Stimulated activated CD8-positive, alpha-beta memory T cell treated with anti-CD3 and anti-CD28 coated beads, Interleukin-4, amount 100 ng/mL, for 4 hours (primary cell): ENCODE measurements at places on chromosomes 11 and 22.

DNA sequence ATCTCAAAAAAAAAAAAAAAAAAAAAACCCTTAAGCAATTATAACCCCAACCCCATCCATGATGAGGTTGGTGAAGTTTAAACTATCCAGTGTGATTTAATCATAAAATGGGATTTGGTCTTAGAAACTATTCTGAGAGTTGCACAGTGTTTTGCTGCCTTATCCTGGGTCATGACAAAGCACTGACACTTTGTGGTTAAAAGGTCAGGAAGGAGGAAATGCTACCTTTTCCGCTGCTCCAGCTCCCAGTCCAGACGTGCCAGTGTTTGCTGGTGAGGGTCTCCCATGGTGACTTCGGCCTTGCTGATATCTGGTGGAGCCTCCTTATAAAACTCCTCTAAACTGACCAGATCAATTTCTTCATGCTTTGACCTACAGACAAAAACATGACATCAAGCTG is 14.5 kb downstream of the THOC5 start:
- DNase-seq, result no peak

DNA sequence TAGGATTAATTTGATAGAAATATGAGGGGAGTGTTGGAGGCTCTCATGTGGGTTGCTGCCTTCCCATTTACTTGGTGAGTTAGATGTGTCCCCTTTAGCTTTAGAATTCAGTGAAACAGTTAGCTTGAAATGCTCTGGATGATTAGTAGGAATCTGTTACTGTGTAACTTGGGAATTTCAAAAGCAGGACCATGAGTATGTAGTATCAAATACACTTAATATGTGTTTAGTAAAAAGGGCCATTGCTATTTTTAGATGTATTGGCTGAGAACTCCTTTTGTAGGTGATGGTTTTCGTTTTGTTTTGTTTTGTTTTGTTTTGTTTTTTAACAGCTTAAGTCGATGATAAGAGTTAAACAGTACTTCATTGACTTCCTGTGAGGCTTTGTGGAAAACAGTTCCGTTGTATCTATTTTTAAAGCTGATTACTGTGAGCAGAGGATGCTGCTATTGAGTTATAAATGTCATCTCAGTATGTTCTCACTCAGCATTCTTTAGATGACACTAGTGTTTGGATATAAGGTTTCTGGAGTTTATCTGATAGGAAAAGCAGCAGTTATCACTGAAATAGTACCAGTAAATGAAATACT is 53.5 kb downstream of the MCAM start:
- DNase-seq, result no peak

DNA sequence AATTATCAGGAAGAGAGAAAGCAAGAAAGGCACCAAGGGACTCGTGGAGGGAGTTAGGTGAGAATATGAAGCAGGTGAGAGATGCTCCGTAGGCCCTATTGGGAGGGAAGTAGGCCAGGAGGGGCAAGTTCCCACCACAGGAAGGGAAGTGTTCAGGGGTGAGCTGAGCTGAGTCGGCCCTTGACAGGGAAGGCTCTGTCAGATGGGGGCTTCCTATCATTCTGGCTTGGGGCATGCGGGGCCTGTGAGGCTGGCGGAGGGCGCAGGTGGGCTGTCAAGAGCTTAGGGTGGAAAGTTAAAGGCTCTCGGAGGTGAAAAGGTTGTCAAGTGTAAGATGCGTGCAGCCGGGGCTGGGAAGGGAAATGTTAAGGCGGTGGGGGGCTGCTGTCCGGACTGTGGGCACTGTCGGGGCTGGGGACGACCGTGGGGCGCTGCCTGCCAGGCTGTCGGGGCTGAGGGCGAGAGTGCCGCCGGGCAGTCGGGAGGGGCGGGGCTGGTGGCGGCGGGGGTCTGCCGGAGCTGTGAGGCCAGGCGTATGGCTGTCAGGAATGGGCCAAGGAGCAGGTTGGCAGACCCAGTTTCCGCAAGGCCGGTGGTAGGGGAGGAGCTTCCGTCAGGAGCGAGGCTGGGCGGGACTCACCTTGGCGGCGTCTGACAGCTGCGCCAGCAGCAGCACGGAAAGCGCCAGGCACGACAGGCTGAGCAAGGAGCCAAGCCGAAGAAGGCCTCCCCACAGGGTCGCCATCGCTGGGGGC is 496 bp downstream of the TMEM9B start:
- peak; percentile 61 for DNase-seq

DNA sequence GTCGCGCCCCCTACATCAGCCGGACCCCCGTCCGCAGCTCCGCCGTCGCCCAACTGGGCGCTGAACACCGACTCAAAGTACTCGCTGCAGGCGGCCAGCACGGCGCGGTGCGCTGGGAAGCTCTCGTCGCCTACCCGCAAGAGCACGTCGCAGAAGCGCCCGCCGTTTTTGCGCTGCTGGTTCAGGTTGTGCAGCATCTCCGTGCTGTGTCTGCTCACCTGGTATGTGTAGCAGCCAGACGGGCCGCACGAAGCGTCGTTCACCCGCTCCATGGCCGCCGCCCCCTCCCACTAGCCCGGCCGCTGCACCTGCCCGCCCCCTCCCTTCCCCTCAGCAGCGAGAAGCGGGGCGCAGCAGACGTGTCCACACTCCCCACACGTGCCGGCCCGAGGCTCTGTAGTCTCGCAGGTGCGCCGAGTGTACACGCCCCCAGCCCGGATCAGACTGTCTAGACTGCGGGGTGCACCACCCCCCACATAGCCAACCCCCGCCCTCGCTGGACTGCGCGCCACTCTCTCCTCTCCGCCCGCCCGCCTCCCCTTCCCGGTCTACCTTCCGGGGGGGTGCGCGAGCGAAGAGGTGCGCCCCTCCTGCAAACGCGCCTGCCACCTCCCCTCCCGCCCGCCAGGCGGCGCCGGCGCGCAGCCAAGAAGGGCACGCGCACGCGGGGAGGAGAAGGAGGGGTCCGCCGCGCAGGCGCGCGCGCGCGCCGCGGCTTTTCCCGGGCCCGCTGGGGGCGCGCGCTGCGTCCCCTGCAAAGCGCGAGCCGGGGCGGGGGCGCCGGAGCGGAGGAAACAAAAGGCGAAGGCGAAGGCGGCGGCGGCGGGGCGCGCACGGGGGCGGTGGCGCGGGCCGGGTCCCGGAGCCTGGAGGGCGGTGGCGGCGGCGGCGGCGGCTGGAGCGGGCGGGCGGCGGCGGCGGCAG is 553 bp downstream of the PATZ1 start:
- DNase-seq, result peak; percentile 70

GRCh38 chr11:129946256-129946655 is 50.9 kb upstream of the NFRKB start:
- no peak for DNase-seq

GRCh38 chr11:64767344-64768299 is 7.8 kb upstream of the PYGM start:
- peak; percentile 76 for DNase-seq

GRCh38 chr22:43110444-43110926 is at the start of gene BIK:
Gene BIK, plus strand, starts transcription at chr22:43110750. Its CDS starts 13,273 bp downstream, at chr22:43124023.
- no peak for DNase-seq

- no peak for DNase-seq
These were observed 12.1 kb downstream of the TTLL8 start for GRCh38 chr22:50046019-50046415.

DNA sequence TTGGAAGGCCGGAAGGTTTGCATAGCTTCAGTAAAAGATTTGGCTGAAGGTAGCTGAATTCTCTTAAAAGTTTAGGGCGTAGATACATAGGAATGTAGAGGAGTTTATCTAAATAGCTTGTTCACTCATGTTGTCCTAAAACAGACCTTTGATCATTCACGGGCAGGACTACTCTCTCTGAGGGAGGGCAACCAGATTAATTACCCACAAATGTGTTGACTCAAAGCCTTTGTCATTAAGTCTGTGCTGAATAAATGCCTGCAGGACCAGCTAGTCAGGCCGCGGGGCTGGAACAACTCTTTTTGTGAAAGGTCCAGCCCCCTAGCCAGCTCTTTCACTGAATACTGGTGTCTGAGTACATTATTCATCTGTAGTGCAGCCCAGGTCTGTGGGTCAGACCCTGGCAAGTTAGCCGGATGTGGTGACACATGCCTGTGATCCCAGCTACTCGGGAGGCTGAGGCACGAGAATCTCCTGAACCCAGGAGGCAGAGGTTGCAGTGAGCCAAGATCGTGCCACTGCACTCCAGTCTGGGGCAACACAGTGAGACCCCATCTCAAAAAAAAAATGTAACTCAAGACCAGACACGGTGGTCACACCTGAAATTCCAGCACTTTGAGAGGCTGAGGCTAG is 2.8 kb upstream of the FADD start:
- DNase-seq, result no peak

DNA sequence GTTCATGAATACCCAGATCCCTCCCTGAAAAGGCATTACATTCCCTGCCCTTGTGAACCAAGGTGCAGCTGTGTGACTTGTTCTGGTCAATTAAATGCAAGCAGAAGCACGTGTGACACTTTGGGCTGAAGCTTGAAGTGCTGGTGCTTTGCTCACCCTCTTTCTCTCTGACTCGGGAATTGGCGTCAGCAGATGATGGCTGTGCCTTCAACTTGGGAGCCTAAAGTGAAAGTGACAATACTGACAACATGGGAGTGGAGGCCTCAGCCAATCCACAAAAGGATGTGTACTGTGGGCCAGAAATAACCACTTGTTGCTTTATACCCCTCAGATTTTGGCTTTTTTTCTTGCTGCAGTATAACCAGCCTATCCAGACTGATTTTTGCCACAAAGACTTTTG is 148.3 kb upstream of the THY1 start:
- DNase-seq, result no peak

- no peak for DNase-seq
These were observed 1.4 kb upstream of the OSBPL5 start for GRCh38 chr11:3166268-3167142.

DNA sequence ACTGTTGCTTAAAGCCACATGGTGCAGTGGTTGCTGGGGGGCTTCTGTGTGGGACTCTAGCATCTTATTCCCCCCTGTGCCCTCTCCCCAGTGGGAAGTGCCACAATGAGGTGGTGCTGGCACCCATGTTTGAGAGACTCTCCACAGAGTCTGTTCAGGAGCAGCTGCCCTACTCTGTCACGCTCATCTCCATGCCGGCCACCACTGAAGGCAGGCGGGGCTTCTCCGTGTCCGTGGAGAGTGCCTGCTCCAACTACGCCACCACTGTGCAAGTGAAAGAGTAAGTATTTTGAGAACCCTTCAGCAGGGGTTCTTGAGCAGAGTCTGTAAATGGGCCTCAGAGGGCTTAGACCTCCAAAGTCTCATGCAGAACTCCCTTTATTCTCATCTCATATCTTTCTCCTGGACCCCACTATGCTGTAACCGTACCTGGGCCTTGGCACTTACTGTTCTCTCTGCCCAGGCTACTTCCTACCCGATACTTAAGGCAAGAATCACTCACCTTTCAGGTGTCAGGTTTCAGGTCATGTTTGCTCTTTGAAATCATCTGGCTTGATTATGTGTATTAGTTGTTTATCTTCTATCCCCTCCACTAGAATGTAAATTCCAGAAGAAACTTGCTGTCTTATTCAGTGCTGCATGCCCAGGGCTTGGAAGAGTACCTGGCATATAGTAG is 32.4 kb downstream of the PIK3IP1 start:
- no peak for DNase-seq

- no peak for DNase-seq
These were observed 96.9 kb downstream of the CSTPP1 start for GRCh38 chr11:47033439-47033838.
